CD4-positive, alpha-beta T cell treated with Interleukin-17A for 4 hours (primary cell): ENCODE measurements at places on chromosomes 3 and 15.

- DNase-seq, result no peak
Measured at GRCh38 chr3:193853511-193854219, 260.7 kb downstream of the OPA1 start.

- DNase-seq, result no peak
Measured at GRCh38 chr3:55647063-55647462, 160.0 kb upstream of the WNT5A start.

DNA sequence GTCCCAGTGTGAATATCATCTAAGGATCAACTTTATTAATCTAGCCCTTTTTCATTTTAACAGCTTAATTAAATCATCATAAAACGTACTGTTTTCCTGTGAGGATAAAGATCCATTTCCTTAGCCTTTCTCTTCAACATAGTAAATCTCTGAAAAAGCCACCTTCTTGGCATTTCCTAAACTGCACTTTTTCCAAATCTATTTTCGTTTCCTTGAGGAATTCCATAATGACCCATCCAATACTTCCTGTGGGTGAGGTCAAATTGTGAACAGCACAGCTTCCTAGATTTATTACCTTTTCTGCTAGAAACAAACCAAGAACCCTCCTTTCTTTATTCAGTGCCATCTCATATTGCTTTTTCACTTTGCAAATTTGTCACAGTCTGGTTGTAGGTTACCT lies 129.4 kb upstream of the CNTN4 start:
- DNase-seq, result no peak

DNA sequence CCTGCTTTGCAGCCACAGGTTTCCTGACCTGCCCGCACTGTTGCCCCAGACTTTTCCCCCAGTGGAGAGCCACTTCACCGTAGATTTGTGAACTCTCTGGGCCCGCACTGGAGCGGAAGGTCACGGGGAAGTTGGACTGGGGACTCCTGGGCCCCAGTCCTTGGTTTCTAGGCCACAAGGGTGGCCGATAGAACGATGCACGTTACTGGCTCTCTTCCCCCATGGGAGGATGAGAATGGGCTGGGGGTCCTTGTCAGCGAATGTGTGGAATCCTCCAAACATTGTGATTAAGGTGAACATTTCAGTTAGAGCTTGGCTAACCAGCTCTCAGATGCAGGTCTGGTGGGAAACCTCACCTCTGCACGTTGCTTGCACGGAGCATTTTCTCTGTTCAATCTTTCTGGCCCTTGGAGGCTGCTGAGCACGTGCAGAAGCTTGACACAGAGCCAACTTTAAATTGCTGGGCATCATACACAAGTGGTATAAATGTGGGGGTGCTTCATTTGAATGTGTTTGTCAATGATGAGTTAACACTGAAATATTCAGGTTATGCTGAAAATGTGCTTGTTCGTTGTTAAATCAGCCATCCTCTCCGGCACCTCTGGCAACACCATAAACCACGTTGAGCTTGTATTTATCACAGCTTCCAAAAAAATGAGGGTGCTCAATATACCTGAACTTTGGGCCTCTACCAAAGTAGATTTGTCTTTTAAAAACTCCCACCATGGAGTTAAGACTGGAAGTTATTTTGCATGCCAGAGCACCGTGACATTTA lies 976 bp downstream of the DIS3L start:
- DNase-seq, result no peak
